ENCODE measurements at places on chromosomes 2 and 18.

- no peaks in the 10 kb centered on the region for H3K36me3 ChIP-seq
- no peak overlapping the region for H3K27ac ChIP-seq
- H3K27me3 ChIP-seq, result no peaks in the 10 kb centered on the region
- no peaks in the 10 kb centered on the region for H3K4me1 ChIP-seq
Observed at GRCh38 chr2:18403921-18404522, 156.4 kb downstream of the RDH14 start.

DNA sequence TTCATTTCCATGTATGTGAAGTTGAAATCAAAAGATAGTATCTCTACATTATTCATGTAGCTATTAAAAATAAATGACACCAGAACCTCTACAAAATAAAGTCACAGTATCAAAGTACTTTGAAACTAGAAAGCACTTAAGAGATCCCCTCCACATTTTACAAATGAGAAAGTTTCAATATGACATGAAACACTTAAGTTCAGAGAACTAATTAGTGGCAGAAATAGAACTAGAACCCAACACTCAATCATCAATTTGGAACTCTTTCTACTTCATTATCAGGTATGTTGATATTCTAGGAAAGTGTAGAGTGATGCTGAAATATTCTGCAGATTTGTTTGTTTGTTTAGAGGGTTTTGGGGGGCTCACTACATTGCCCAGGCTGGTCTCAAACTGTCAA lies 145.6 kb downstream of the MEMO1 start:
- no peak for DNase-seq
- no peak overlapping the region for H3K4me3 ChIP-seq
- no peak overlapping the region for H3K27ac ChIP-seq
- no peaks in the 10 kb centered on the region for H3K4me1 ChIP-seq
- H3K36me3 ChIP-seq, result peaks cover 3% of the 10 kb centered on the region
- H3K27me3 ChIP-seq, result no peaks in the 10 kb centered on the region

- H3K4me1 ChIP-seq, result no peaks in the 10 kb centered on the region
- no peaks in the 10 kb centered on the region for H3K27me3 ChIP-seq
Observed at GRCh38 chr2:222088561-222088960, 210.2 kb downstream of the PAX3 start.

DNA sequence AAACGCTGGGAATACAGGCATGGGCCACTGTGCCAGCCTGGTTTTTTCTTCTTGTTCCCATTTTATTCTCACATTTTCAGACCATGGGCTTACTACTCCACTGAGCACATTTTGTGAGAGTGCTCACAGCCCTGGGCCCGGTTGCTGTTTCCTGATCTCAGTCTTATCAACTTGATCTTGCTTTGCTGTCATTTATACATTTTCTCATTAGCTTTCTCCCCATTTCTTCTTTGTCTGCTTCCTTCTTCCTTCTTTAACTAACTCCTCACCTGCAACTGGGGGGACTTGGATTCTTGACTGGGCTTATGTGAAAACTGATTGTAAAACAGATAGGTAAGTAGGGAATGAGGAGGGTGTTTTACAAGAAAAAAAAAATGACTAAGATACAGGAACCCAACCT lies 117.3 kb downstream of the PLB1 start:
- H3K36me3 ChIP-seq, result no peaks in the 10 kb centered on the region
- H3K4me1 ChIP-seq, result peaks cover 11% of the 10 kb centered on the region
- no peak overlapping the region for H3K27ac ChIP-seq
- no peak overlapping the region for H3K4me3 ChIP-seq

- no peak overlapping the region for H3K27ac ChIP-seq
- no peaks in the 10 kb centered on the region for H3K36me3 ChIP-seq
- no peak for DNase-seq
- peak overlapping the region; percentile 73 for H3K4me3 ChIP-seq
- peaks cover 33% of the 10 kb centered on the region for H3K27me3 ChIP-seq
Observed at GRCh38 chr2:105399207-105399861, 483 bp upstream of the FHL2 start.

Data from neural crest cell (in vitro differentiated cells).